ENCODE measurements at places on chromosomes 16 and 17.

GRCh38 chr17:39923836-39924690 lies 3.3 kb downstream of the ORMDL3 start:
- DNase-seq = no peak

DNA sequence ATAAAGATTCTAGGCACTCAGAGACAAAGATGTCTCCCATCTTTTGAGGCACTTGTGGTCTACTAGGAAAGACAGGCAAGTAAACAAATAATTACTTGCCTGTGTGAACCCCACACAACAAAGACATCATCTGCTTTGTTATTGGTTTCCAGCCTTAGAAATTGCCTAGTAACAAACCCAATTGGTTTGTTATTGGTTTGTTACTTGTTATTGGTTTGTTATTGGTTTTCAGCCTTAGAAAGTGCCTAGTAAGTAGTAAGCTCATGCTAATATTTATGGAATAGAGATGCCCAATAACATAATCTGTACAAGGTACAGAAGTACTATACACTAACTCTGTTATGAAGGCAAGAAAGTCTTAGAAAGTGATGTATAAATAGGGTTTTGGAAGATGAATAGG lies 67.1 kb downstream of the ASIC2 start:
- no peak for DNase-seq

- no peak for DNase-seq
These were observed 2.2 kb downstream of the TMC8 start for GRCh38 chr17:78132767-78133178.

- no peak for DNase-seq
These were observed 24.3 kb downstream of the CDK12 start for GRCh38 chr17:39485555-39485954.

GRCh38 chr17:33015716-33016346 lies 24.2 kb downstream of the SPACA3 start:
- no peak for DNase-seq

DNA sequence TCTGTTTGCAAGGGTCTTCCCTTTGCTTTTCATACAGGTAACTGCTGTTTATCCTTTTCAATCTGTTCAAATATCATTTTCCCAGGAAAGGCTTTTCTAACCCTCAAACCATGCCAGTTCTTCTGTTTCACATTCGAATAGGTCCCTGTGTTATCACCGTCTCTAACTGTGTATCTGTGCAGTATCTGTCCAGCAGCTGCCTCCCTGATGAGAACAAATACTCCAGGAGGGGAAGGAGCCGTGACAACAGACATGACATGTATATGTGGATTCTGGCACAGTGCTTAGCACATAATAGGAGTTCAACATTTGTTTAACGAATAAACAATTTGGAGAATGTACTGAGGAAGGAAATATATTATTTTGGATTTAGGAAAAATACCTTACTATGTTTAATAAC lies 95.7 kb downstream of the STX8 start:
- no peak for DNase-seq

- peak; percentile 7 for DNase-seq
These were observed at the start of gene CRYM for GRCh38 chr16:21277927-21278706. CRYM (minus strand) TSS chr16:21278290; CDS start chr16:21278251, 39 bp downstream.

All from activated T-helper 9 cell treated with anti-CD3 and anti-CD28 coated beads, Interleukin-2, amount 50 U/mL, for 16 hours (primary cell).